Stimulated activated CD4-positive, alpha-beta T cell treated with anti-CD3 and anti-CD28 coated beads, Interleukin-2, amount 100 ng/mL, for 24 hours (primary cell): ENCODE measurements at places on chromosomes 2 and 18.

DNA sequence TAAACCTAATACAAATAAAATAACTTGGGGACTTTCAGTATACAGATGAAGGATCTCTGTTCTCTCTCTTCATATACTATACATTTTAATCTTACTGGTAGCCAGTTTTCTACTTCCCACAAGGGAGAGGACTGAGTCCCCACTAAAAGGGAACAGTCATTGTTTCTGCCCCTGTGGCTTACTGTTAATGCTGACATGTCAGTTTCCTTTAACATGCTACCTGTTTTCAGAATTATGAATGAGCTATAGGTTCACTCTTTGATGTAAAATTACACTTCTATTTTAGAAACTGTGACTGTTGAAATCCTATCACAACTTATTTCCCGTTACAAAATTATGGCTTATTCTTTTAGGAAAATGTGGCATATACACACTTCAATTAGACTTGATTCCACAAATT lies 207.7 kb downstream of the CDH2 start:
- no peak for DNase-seq

GRCh38 chr2:136351684-136352083 lies 233.7 kb upstream of the CXCR4 start:
- no peak for DNase-seq

GRCh38 chr2:38394903-38395341 lies 17.8 kb upstream of the ATL2 start:
- no peak for DNase-seq

GRCh38 chr2:173747035-173747434 lies 218.1 kb downstream of the SP3 start:
- no peak for DNase-seq

- DNase-seq: no peak
These were observed 16.2 kb upstream of the ESPNL start for GRCh38 chr2:238083919-238084318.

DNA sequence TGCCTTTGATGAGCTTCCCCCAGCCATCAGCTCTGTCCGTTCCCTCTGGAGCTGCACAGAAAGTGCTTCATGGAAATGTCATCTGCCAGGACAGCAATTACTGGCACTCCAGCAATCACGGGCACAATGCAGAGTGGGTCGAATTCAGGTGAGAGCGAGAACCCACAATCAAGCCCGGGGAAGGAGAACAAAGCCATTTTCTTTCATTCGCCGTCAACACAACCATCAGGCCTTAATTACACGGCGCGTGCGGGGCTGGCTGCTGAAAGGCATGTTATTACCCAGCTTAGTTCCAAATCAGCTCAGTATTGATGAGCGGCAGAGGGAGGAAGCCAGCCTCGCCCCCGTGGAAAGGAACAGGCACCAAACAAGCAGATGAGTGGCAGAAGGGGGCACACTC lies 143.9 kb downstream of the MYT1L start:
- no peak for DNase-seq

DNA sequence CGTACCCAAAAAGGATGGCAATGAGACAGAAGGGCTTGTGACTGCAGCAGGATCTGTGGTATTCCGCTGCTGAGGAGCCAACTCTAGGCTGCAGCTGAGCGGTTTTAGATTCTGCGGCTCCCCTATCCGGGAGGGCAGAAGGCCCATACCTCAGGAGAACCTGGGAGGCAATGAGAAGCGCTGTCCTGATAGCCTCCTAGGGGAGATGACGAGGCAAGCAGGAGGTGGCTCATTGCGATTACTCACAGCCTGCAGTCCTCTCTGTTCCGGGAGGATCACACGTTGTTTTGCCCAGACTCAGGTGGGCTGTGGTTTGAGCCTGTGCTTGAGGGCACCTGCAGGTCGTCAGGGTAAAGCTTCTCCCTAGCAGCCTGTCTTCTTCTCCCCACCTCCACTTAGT lies 65.1 kb downstream of the COA5 start:
- DNase-seq: no peak

- DNase-seq: no peak
These were observed 53.2 kb upstream of the CCDC85A start for GRCh38 chr2:56130463-56131070.

DNA sequence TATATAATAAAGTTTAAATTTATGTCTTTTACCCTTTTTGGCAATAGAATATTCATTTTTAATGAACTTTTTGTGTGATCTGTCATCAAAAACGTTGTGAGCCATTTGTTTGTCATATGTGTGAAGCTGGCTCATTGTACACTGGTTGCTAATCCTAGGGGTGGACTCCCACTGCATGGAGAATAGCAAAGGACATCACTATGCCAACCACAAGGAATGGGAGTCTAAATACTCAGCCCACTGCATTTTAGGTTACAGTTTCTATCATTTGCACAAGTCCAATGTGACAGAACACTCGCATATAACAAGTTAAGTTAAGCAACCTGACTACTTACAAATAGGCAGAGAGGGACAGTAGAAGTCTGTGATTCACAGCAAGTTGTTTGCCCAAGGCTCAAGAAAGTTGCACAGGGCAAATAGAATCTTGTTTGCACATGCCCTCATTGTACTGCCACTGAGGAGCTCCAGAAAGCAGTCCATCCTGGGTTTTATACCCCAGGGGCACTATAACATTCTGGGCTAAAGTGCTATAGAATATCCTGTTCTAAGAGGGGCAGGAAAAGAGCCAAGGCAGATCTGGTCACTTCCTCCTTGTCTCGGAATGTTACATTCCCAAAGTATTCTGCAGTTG lies 545.9 kb upstream of the GCFC2 start:
- no peak for DNase-seq

- no peak for DNase-seq
These were observed 286.5 kb upstream of the CRIM1 start for GRCh38 chr2:36069074-36069473.

GRCh38 chr2:80016171-80016570 lies 288.4 kb downstream of the LRRTM1 start:
- no peak for DNase-seq

- DNase-seq: no peak
These were observed 72.4 kb downstream of the KIAA1328 start for GRCh38 chr18:36901277-36901701.

- no peak for DNase-seq
These were observed 126.4 kb downstream of the SMAD7 start for GRCh38 chr18:48824231-48824970.

- DNase-seq: no peak
These were observed 327.0 kb downstream of the RAD51AP2 start for GRCh38 chr2:17191223-17191622.

GRCh38 chr2:60888853-60889252 lies 7.5 kb downstream of the REL start:
- DNase-seq: no peak

GRCh38 chr18:11392980-11393885 lies 216.2 kb upstream of the SLC35G4 start:
- no peak for DNase-seq

- DNase-seq: no peak
These were observed 324.0 kb upstream of the UBE2E3 start for GRCh38 chr2:180656455-180656847.
